ENCODE measurements at places on chromosomes 16 and 17.

DNA sequence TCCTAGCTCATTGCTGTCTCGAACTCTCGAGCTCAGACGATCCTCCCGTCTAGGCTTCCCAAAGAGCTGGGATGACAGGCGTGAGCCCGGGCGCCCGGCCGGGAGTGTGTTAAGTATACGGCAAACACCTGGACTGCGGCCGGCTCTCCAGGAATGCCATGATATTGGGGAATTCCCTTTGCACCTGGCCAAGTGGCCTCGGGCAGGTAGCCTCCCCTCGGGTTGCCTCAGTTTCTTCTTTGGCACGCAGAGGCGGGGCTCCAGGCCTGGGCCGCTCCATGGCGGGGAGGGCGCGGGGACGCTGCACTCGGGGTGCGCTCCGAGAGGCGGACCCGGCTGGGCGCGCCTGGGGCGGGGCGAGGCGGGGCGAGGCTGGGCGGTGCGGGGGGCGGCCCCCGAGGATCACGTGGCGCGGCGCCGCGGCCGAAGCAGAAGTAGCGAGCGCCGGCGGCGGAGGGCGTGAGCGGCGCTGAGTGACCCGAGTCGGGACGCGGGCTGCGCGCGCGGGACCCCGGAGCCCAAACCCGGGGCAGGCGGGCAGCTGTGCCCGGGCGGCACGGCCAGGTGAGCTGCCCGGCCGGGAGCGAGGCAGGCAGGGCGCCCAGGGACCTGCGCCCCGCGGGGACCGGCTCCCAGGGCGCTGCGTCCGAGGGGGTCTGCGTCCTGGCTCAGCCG, at the start of gene PLCG2:
PLCG2 (plus strand) TSS at position 431 of the 675 bp plus-strand sequence. CDS start 6,699 bp downstream, outside the sequence.
- peak; percentile 47 for DNase-seq
- H3K27ac ChIP-seq = peak within 1 kb of the TSS; percentile 50
- peak within 1 kb of the TSS; percentile 72 for H3K4me3 ChIP-seq
- no peaks in the 10 kb centered on the region for H3K27me3 ChIP-seq
- H3K36me3 ChIP-seq = no peaks in the 10 kb centered on the region

GRCh38 chr17:57082441-57082840, 2.6 kb upstream of the AKAP1 start:
- no peak overlapping the region for H3K27ac ChIP-seq
- no peaks in the 10 kb centered on the region for H3K36me3 ChIP-seq
- H3K4me1 ChIP-seq = peaks cover 7% of the 10 kb centered on the region
- no peaks in the 10 kb centered on the region for H3K27me3 ChIP-seq
- no peak for DNase-seq
- H3K4me3 ChIP-seq = no peak overlapping the region

DNA sequence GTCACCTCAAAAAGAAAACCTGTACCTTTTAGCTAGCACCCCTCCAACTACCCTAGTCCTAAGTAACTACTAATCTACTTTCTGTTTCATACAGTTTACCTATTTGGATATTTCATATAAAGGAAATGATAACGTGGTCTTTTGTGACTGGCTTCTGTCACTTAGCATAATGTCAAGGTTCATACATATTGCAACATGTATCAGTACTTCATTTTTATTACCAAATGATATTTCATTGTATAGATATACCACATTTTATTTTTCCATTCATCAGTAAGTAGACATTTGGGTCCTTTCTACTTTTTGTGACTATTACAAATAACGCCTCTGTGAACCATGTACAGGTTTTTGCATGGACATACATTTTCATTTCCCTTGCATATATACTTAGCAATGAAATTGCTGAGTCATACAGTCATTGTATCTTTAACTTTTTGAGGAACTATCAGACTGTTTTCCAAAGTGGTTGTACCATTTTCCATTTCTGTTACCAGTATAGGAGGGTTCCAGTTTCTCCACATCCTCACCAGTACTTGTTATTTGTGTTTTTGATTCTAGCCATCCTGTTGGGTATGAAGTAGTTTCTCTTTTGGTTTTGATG, 23.7 kb downstream of the MOSMO start:
- no peaks in the 10 kb centered on the region for H3K36me3 ChIP-seq
- no peaks in the 10 kb centered on the region for H3K27me3 ChIP-seq
- no peak overlapping the region for H3K4me3 ChIP-seq
- H3K4me1 ChIP-seq = peaks cover 57% of the 10 kb centered on the region
- no peak for DNase-seq

GRCh38 chr16:920717-921116, 50.1 kb downstream of the LMF1 start:
- DNase-seq = no peak
- no peaks in the 10 kb centered on the region for H3K4me1 ChIP-seq
- no peak overlapping the region for H3K27ac ChIP-seq

DNA sequence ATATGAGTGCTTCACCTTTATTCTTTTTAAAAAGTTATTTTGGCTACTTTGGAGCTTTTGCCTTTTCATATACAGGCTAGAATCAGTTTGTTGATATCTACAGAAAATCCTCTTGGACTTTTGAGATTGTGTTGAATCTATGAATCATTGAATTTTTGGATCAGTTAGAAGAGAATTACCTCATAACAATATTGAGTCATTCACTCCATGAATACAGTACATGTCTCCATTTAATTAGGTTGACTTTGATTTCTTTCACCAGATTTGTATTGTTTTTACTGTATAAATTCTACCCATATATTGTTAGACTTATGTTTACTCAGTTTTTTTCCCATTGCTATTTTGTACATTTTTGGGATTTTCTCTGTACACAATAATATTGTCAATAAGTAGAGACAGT, 54.4 kb downstream of the TAOK1 start:
- H3K4me3 ChIP-seq = no peak overlapping the region
- no peaks in the 10 kb centered on the region for H3K36me3 ChIP-seq
- H3K27me3 ChIP-seq = no peaks in the 10 kb centered on the region
- no peak for DNase-seq
- H3K27ac ChIP-seq = no peak overlapping the region

GRCh38 chr17:46122486-46122871, 70.8 kb downstream of the KANSL1 start:
- DNase-seq = no peak
- H3K4me3 ChIP-seq = no peak overlapping the region
- no peak overlapping the region for H3K27ac ChIP-seq
- no peaks in the 10 kb centered on the region for H3K36me3 ChIP-seq

DNA sequence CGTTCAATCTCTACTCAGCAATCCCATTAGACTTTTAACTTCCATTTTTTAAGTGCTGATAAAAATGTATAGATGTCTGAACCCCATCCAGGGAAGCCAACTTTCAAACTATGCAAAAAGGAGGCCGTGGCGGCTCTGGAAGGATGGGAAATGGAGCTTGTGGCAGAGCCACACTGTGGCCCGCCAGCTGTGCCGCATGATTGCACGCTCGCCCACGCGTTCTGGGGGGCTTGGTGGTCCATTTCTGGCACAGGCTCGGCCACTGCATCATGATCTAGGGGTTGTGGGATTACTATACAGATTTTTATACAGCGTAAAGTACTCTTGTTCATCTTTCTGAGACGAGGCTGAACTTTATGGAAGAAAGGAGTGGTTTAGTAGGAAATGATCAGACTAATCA, 57.6 kb downstream of the FOXL1 start:
- no peak overlapping the region for H3K4me3 ChIP-seq
- peaks cover 17% of the 10 kb centered on the region for H3K4me1 ChIP-seq
- H3K27me3 ChIP-seq = no peaks in the 10 kb centered on the region
- DNase-seq = no peak
- H3K27ac ChIP-seq = no peak overlapping the region

GRCh38 chr16:56715126-56715525, 14.8 kb upstream of the NUP93 start:
- H3K36me3 ChIP-seq = no peaks in the 10 kb centered on the region
- H3K4me1 ChIP-seq = no peaks in the 10 kb centered on the region
- no peak overlapping the region for H3K4me3 ChIP-seq

DNA sequence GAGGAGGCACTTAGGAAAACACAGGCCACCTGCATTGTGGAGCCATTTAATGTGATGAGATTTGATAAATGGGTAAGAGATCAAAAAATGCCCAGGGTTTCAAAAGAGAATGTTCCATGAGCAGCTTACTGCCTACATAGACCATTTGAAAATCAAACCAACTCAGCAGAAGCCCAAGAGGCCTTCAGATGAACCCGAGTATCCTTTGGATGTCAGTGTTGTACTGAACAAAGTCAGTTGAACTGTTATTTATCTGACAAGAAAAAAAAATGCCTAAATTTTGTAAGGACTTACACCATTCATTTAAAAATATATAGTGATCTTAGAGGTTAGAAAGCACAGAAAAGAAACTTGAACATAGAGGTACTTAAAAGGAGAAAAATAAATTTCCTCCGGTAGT, 381.7 kb downstream of the ZFHX3 start:
- no peak for DNase-seq
- 0 out of 2 replicates have a peak, but pooled peaks cover 4% of the 10 kb centered on the region for H3K4me1 ChIP-seq
- H3K27ac ChIP-seq = no peak overlapping the region
- no peak overlapping the region for H3K4me3 ChIP-seq
- H3K27me3 ChIP-seq = no peaks in the 10 kb centered on the region

DNA sequence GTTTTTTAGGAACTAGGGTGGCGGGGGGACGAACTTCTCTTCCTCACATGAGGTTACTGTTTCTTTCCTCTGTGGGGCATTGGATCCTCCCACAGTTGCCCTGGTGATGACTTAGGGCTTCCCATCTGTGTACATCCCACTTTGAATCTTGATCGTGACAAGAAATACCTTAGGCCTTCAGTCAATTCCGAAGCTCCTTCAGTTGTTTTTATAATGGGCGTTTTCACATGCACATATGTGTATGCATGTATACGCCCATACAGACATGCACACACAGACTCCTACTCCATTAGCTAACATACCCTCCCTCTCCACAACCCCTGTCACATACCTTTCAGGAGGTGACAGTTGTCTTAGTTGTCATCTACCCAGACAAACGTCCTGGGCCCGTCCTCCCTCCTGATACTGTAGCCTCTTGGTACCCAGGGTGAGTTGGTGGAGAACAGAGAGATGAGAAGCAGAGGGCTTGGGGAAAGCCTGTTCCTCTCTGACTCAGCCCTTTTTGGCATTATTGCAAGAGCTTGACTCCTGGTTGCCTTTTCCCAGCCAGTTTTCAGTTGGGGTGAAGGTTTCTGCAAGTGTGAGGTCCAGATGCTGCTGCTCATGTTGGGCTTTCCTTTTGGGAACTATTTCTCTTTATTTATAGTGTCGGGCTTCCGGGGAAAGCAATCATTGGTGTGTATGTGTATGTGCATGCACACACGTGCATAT, 2.2 kb upstream of the AOC2 start:
- H3K36me3 ChIP-seq = peaks cover 60% of the 10 kb centered on the region
- no peaks in the 10 kb centered on the region for H3K27me3 ChIP-seq
- H3K4me3 ChIP-seq = no peak overlapping the region
- no peak for DNase-seq
- no peak overlapping the region for H3K27ac ChIP-seq
- no peaks in the 10 kb centered on the region for H3K4me1 ChIP-seq

- H3K27ac ChIP-seq = no peak overlapping the region
- no peak overlapping the region for H3K4me3 ChIP-seq
- H3K4me1 ChIP-seq = peaks cover 11% of the 10 kb centered on the region
- no peaks in the 10 kb centered on the region for H3K36me3 ChIP-seq
- no peak for DNase-seq
These were observed 11.4 kb upstream of the CDRT4 start for GRCh38 chr17:15478845-15479244.

- H3K27me3 ChIP-seq = peaks cover 37% of the 10 kb centered on the region
- H3K4me1 ChIP-seq = no peaks in the 10 kb centered on the region
- no peak overlapping the region for H3K27ac ChIP-seq
These were observed 63.6 kb upstream of the ERCC4 start for GRCh38 chr16:13856398-13856797.

GRCh38 chr16:23026784-23027362, 122.4 kb downstream of the USP31 start:
- no peak overlapping the region for H3K27ac ChIP-seq
- no peak overlapping the region for H3K4me3 ChIP-seq
- peaks cover 52% of the 10 kb centered on the region for H3K27me3 ChIP-seq
- DNase-seq = no peak

DNA sequence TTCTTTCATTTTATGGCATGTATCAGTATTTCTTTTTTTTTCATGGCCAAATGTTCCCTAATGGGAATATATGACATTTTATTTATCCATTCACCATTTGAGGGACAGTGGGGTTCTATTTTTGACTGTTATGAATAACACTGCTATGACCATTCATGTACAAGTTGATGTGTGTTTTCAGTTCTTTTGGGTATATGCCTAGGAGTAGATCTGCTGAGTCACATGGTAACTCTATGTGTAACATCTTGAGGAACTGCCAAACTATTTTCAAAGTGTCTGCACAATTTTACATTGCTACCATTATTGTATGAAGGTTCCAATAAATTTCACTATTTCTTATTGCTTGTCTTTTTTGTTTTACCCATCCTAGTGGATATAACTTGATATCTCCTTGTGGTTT, 223.0 kb downstream of the TANC2 start:
- H3K27me3 ChIP-seq = no peaks in the 10 kb centered on the region
- no peak overlapping the region for H3K4me3 ChIP-seq
- H3K4me1 ChIP-seq = peaks cover 16% of the 10 kb centered on the region
- no peaks in the 10 kb centered on the region for H3K36me3 ChIP-seq
- H3K27ac ChIP-seq = no peak overlapping the region
- no peak for DNase-seq

DNA sequence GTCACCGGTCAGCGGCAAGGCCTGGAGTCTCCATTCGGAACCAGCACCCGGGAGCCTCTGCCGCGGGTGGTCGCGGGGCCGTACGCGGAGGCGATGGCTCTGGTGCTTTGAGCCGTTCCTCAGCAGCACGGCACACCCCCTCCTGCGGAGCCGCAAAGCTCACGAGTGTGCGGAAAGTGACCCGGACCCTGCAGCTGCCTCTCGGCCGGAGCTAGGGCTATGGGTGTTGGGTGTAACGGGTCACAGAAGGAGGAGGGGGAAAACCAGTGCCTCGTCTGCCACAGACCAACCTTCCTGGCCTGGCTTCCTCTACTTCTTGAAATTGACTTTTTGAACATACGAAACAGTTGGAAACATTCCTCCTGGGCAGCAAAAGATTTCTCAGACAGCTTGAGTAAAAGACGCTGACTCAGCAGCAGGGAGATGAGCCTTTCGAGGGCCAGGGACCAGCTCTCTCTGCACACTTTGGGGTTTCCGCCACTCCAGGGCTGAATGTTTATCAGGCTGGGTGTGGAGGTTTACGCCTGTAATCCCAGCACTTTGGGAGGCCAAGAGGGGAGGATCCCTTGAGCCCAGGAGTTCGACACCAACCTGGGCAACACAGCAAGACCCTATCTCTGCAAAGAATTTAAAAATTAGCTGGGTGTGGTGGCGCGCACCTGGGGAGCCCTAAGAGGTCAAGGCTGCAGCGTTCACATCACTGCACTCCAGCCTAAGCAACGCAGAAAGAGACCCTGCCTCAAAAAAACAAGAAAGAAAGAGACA, 26.4 kb upstream of the PITPNA start:
- no peaks in the 10 kb centered on the region for H3K36me3 ChIP-seq
- no peak overlapping the region for H3K4me3 ChIP-seq
- H3K27me3 ChIP-seq = no peaks in the 10 kb centered on the region
- peak overlapping the region; percentile 59 for H3K27ac ChIP-seq
- H3K4me1 ChIP-seq = peaks cover 54% of the 10 kb centered on the region

DNA sequence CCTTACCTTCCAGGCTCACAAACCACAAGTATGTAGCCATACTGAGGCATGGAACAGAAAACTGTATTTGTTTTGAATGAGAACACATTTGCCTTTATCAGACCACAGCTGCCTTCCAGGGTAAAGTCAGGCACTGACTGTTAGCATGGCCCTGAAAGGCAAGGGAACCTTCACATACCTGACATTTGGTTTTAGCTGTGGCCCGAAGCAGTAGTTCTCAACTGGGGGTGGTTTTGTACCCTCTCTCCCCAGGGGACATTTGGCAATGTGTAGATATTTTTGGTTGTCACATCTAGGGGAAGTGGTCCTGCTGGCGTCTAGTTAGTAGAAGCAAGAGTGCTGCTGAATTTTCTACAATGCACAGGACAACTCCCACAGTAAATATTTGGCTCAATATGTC, 9.2 kb downstream of the HERPUD1 start:
- no peaks in the 10 kb centered on the region for H3K27me3 ChIP-seq
- no peak overlapping the region for H3K4me3 ChIP-seq
- no peak overlapping the region for H3K27ac ChIP-seq
- no peaks in the 10 kb centered on the region for H3K4me1 ChIP-seq
- no peak for DNase-seq
